ENCODE measurements at places on chromosomes 3 and 15. TPM values are rescaled to one million over a fixed set of nuclear protein-coding genes. Genes with fewer than 3 reads are reported as not detected.

GRCh38 chr3:194936659-194937058 lies 251.0 kb downstream of the FAM43A start:
- DNase-seq, result no peak

DNA sequence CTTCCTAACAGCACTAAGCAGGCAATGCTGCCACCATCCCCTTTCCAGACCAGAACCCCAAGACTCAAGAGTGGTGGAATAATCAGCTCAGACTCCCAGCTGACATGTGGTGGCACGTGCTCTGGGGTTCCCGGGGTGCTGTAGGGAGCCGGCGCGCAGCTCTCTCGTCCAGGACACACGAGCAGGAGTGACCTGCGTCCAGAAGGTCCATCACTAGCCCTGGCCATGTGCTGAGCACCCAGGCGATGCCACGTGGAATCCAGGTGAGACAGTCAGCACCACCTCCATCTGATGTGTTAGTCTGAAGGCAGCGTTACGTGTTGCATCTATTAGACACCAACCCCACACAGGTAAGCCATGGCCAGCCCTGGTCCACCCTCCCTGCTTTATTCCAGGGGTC lies 78.2 kb downstream of the VGLL4 start:
- DNase-seq, result no peak

- DNase-seq, result no peak
These were observed 1.0 kb downstream of the TSC22D2 start for GRCh38 chr3:150409125-150409511.

DNA sequence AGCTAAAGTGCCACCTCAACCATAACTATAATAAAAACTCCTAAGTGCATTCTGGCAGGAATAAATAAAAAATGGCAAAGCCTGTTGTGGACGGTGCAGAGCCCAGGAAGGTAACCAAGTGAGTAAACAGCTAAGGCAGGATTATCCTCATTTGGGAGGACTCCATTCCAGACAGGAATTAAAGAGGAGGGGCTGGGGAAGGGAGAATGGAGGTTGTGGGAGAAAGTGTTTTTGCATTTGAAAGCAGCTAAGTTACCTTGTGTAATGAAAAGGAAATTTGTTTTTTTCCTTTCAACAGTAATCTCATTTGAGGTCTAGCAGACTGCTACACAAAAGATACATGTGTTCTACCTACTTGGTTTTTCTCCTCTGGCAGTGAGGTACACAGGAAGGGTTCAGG lies 248.5 kb downstream of the TIGIT start:
- no peak for DNase-seq

GRCh38 chr3:71309886-71310285 lies 273.6 kb downstream of the FOXP1 start:
- no peak for DNase-seq

GRCh38 chr3:111720681-111721380 lies 125.7 kb upstream of the ZBED2 start:
- DNase-seq, result no peak

GRCh38 chr15:42694398-42694797 lies 42.5 kb downstream of the CDAN1 start:
- no peak for DNase-seq

DNA sequence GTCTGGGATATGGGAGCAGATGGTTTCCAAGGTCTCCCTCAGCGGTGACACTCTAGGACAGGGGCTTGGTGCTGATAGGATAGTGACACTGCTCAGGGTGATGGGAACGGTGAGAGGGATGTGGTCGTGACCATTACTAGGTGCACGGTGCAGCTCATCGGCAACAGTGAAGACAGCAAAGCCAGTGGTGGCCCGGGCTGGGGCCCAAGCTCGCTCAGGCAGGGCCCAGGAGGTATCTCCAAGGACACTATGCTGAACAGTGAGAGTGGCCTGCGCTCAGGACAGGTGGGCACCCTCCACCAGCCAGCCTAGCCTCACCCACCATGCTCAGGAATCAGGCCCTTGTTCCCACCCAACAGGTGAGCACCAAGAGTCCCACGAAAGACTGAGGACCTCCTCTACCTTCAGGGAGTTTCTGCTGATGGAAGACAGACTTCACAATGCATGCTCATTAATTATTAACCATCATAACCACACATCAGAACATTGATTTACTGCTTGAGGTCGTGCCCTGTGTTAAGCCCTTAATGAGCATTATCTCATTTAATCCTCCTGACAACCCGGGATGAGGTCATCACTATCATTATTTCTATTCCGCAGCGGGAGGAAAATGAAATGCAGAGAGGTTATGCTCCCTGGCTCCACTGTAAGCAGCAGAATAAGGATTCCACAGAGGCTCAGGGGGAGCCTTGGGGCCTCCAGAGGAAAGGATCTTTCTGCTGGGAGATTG lies 269.4 kb downstream of the UACA start:
- no peak for DNase-seq

HPS3 gene
- total RNA-seq, result 12.1 TPM

SNAPC5 gene
- 17.6 TPM for total RNA-seq

MOBP gene
- not detected for total RNA-seq

TAGLN3 gene
- total RNA-seq, result 819 TPM
